ENCODE measurements at places on chromosomes 3 and 15.

DNA sequence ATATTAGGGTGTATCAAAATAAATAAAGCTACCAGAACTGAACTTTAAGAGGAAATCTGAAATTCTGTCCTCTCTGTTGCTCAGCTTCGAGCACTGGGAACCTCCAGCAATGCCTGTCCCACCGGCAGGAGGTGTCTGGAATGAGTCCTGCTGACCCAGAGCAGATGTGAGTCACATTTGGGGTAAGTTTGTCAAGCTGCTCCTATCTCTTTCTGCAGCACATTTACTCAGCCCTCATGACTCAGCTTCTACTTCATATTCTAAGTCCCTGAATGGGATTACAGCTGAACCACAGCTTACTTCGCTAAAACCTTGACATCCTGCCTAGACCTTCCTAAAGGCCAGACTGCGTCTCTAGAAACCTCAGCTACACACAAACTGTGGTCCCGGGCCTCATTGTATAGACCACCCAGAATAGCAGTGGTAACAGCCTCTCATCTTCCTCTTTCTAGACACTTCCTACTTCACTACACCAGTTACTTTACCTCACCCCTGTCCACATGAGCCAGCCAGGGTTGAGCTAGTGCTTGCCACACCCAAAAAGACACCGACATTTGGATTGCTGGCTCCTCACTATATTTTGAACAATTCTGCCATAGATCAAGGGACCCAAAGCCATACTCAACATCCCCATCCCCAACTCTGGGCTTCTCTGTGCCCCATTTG is 109.6 kb upstream of the TMCO5A start:
- DNase-seq = peak; percentile 33

GRCh38 chr3:24474862-24475261 is 19.8 kb downstream of the THRB start:
- no peak for DNase-seq

GRCh38 chr3:15795651-15796308 is 2.0 kb downstream of the ANKRD28 start:
- DNase-seq = no peak

DNA sequence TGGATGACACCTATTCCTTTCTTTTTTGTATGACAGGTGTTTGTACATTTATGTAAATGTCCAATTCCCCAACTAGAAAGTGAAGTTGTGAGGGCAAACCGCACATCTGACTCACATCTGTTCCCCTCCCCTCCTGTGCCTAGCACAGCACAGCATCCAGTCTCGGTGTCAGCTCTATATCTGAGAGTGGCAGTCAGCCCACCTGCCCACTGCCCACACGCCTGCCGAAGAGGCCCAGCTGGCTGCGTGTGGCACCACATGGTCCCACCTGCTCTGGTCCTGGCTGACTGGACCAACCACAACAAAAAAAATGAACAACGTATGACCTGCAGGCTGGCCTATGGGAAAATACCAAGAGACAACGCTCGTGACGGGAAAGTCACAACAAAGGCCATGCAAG is 62.8 kb downstream of the XXYLT1 start:
- DNase-seq = no peak

DNA sequence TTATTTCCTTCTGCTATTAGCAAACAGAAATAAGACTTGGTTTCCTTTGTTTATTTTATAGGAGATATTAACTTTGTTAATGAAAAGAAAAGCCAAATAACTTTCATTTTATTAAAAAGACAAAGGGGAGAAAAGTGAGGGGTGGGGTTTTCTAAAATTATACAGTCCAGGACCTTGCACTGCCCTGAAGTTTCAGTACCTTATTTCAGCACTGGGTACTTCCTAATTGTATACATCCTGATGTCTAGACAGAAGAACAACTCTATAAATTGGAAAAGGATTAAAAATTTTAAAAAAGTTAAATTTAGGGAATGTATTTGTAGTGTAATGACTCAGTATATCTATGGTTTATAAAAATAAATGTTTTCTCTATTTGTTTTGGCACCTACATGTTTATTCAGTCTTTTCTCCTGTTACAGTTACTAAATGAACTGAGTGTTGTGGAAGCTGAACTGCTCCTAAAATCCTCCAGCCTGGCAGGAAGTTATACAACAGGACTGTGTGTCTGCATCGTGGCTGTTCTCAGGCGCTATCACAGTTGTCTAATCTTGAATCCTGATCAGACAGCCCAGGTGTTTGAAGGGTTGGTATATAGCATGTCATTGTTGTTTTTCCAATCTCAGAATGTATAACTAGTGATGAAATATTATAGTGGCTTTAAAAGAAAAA is 27.6 kb upstream of the P2RY13 start:
- DNase-seq = no peak

- DNase-seq = no peak
Observed at GRCh38 chr3:23961066-23961465, 16.0 kb downstream of the NR1D2 start.

DNA sequence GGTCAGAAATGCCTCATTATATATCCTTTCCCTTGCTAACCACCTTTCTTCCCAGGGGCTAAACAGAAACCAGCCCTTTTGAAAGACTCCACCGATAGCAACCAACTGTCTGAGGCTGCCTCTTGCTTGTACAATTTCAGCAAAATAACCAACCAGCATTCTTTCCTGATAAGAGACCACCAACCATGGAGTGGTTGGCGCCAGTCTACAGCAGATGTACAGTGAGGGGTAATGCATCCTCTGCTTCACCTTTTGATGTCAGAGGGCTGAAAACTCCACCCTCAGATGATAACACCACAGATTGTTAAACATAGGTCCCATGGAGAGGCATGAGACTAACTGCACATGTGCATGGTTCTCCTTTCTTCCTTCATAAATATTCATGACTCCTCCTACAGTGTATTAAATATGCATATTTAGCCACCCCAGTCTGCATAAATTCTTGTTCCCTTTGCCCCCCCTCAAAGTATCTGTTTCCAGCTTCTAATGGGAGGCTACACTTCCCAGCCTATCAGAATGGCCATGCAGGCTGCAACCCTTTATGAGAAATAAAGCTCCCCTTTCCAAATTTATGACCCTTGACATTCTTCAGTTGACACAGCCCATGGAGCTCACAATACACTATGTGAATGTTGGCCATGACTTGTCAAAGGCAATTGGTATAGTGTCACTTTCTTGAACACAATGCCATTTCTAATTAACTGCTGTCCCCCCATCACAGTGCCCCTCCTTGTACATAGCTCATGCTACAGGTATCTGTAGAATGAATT is 48.3 kb downstream of the GABRB3 start:
- DNase-seq = no peak

DNA sequence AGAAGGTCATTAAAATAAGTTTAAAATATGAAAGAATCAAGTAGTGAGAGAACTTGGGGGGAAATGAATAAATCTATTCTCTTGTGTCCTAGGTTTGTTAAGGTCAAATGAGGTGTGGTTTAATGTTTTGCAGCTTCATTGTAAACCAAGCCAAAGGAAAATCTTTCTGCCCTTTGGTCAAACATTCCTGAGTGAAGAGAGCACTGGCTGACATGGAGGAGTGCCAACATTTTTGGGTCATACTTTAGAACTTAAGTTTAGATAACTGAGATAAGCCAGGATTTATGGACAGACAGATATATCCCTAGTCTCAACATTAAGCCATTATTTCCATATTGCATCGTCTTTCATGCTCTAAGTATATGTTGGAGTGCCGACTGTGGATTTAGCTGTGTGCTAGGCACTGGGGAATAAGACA is 66.4 kb downstream of the PTPRG start:
- DNase-seq = no peak

DNA sequence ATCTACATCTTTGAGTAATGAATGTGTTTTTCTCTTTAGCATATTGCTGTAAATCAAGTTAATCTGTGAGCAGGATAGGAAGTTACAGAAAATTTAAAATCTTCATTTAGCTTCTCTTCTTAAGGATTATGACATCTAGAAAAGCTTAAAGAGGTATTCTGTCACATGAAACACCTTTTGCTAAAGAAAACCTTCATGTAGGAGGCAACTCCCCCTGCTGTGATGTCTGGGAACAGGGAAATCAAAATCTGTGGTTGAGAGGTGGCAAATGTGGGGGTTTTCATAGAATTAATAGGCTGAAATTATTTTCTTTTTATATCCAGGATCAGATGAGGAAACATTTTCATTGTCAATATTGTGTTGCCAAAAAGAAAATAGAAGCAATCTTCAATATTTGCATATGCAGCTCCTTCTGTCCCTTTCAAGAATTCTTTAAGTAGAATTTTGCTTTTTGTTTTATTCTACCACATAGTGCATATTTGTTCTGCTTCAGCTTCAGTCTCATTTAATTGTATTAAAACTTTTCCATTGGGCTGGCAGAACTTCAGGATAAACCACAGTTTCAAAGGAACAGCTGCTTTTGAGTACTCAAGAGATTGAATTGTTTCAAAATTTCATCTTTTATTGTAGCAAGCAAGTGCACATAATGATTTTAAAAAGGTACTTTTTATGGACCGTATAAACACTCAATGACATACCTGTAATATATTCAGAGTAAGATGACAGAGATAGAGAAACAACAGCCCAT is 128.4 kb downstream of the RAP2B start:
- no peak for DNase-seq

DNA sequence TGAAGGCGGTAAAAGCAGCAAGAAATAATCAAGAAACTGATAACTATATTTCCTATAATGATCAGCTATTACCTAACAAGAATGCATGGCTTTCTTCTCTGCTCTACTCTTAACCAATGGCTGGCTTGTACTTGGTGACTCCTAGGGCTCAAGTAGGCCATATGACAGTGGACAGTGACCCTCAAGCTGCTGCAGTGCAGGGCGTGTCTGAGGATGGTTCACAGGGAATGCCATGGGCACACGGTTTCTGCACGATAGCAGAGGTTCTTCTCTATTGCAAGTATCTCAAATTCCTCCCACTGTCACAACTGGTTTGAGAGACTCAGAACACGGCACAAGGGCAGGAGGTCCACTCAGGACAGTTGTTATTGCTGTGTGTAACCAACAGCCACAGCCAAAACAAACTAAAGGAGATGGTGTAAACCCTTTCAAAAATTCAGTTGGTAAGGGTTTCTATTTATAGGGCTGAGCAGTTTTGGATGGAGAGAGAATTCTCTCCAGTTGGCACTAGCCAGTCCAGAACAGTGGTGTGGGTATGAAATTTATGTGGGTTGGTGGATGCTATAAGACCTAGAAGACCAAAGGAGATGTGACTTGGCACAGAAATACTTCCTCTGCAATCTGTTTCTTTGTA is 103.2 kb upstream of the ST8SIA2 start:
- DNase-seq = no peak

GRCh38 chr15:79572691-79573404 is 140.7 kb downstream of the MINAR1 start:
- DNase-seq = no peak

DNA sequence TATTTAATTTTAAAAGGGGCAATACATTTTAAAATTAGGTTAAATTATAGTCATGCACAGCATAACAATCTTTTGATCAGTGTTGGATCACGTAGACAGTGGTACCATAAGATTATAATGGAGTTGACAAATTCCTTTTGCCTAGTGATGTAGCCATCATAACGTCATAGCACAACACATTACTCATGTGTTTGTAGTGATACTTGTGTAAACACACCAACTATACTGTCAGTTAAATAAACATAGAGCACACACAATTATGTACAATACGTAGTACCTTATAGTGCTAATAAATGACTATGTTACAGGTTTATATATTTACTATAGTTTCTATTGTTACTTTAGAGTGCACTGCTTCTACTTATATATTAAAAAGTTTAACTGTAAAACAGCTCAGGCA is 31.2 kb downstream of the FOXB1 start:
- DNase-seq = no peak

- no peak for DNase-seq
Observed at GRCh38 chr15:78110096-78110495, 17.7 kb downstream of the SH2D7 start.

- DNase-seq = no peak
Observed at GRCh38 chr3:125109536-125109925, 53.7 kb upstream of the HEG1 start.

DNA sequence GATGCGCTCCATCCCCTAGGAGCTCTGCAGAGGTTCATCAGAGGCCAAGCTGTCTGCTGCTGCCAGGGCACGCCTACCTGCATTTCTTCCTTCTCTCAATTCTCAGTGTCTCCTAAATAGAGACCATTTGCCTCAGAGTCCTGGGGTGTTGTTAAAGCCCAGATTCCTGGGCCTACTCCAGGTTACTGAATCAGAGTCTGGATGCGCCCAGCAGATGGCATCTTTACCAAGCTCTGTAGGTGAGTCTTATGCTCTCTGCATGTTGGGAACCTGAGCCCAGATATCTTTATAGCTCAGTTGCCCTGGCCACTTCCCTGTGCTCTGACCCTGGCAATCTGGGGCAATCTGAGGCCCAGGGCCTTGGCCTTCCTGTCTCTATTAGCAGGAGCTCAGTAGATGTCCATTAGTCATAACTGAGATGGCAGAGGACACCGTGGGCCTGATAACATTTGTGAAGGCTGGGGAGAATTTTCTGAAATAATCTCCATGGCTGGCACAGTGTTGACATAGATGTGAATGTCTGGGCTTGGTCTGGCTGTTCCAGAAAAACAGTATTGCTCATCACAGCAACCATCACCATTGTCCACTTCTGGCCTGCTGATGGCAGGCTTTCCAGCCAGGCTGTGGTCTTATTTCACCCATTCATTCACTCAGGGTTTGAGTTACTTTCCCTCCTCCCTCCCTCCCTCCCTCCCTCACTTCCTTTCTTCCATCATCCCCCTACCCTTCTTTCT is 13.3 kb upstream of the RBP1 start:
- no peak for DNase-seq

- no peak for DNase-seq
Observed at GRCh38 chr3:188400494-188401243, 246.7 kb downstream of the LPP start.

GRCh38 chr3:150662410-150663200 is 41.1 kb downstream of the ERICH6 start:
- DNase-seq = no peak

- no peak for DNase-seq
Observed at GRCh38 chr3:108122276-108122675, 31.4 kb upstream of the CD47 start.

DNA sequence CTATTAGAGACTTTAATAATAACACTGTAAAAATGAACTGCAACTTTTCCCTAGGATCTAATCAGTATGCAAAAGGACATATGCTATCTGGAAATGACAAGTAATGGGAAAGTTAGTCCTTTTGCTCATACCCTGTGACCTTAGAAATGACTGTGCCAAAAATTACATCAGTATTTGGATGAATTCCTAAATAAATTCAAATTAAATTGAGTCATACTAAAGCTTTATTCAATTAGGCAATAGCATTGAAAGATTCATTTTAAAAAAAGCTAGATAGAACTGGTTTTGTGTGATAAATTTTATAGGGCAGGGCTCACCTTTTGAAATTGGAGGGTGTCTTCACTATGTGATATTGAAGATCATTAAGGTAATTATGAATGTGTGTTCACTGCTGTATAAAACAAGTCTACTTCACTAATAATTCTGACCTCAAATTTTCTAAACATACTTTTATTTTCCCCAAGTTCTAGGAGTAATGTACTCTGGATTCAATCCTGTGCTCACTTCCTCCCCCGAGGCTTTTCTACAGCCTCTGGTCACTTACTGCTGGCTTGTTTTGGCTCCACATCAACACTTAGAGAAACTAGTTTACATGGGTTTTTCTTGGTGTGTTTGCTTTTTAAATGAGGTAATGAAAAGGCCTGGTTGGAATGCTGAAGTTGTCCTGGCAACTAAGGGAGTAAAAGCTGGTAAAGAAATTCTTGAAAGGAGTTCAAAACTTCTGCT is 44.4 kb upstream of the SPTSSB start:
- DNase-seq = peak; percentile 37

- no peak for DNase-seq
Observed at GRCh38 chr3:8450618-8451017, 51.0 kb upstream of the LMCD1 start.

- no peak for DNase-seq
Observed at GRCh38 chr3:167656821-167657220, 3.1 kb upstream of the WDR49 start.
